ENCODE measurements at places on chromosomes 12 and 14. TPM values are rescaled to one million over a fixed set of nuclear protein-coding genes. Genes with fewer than 3 reads are reported as not detected.
A peak's percentile ranks its signal among the peaks of the same experiment; 100 is the strongest.

Gene LMO3
- total RNA-seq = not detected

Gene CPNE6
- total RNA-seq = not detected

Gene SLC38A4
- under 0.01 TPM for total RNA-seq

Gene RPGRIP1
- total RNA-seq = 0.07 TPM

Gene ASPG
- not detected for total RNA-seq

Gene TSHR
- total RNA-seq = not detected

Gene MYO1H
- total RNA-seq = not detected

Gene RDH16
- total RNA-seq = not detected

Gene NKX2-1
- total RNA-seq = not detected

Gene PLEKHG3
- total RNA-seq = 52.8 TPM

DNA sequence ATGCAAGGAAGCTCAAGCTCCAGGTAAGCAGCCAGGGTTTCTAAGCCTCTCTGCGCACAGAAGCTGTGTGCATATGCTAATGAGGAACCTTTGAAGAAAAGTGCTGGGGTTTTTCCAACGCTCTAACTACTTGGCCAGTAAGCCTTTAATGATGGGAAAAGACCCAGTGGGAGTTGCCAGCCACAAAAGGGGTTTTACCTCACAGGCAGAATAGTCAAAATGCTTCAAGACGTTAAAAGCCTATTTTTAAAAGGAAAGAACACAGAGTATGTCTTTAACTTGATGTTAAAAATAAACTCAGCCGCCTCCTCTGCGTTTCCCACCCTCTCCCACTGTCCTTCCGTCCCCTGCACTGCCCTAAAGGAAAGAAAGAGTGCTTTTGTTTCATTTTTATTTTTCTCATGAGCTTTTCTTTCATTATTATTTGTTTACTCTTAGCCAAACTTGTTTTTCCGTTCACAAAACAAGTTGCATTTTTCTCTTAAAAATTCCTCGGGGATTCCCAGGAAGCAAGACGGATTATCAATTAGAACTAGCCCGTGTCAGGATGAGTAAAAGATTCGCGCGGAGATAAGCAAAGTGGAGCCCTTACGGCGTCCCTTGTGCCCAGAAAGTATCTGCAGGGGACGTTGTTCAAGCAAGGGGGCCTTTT lies 209.8 kb upstream of the NUDT4 start:
- DNase-seq = peak; percentile 36

DNA sequence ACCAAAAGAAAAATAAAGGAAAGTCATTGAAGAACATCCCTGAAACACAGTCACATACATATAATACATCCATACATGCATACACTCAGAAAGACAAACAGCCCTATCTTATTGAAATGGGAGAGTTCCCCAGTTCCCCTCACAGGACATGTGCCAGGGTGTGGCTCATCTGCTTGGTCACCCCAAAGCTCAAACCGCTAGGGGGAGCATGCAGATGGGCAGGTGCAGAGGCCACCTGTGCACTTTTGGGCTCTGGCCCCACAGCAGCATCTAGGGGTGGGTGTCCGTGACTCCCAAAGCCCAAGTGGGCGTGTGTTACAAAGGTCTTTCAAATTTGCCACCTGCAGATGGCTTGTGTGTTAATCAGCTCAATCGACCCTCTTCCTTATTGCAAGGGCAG lies 75.2 kb downstream of the CMAS start:
- DNase-seq = no peak

DNA sequence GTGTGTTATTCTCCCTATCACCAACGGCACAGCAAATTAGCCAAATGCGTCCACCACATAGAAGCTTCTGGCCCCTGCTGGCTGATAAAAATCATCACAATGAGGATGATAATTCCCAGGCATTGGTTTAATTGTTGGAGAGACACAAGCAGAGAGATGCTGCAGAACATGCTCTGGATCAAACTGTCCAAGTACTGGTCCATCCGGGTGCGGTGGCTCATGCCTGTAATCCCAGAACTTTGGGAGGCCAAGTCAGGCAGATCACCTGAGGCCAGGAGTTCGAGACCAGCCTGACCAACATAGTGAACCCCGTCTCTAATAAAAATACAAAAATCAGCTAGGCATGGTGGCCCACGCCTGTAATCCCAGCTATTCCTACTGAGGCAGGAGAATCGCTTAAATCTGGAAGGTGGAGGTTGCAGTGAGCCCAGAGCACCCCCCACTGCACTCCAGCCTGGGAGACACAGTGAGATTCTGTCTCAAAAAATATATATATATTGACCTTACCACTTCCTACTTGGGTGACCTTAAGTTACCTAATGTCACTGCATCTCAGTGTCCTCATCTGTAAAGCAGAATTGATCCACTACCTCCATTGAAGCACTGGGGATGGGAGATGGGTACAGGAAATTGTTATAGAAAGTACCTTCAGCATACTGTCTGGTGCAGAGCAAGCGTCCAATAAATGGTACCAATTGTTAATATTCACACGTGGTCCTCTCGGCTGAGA lies 83.7 kb upstream of the EGLN3 start:
- DNase-seq = no peak

DNA sequence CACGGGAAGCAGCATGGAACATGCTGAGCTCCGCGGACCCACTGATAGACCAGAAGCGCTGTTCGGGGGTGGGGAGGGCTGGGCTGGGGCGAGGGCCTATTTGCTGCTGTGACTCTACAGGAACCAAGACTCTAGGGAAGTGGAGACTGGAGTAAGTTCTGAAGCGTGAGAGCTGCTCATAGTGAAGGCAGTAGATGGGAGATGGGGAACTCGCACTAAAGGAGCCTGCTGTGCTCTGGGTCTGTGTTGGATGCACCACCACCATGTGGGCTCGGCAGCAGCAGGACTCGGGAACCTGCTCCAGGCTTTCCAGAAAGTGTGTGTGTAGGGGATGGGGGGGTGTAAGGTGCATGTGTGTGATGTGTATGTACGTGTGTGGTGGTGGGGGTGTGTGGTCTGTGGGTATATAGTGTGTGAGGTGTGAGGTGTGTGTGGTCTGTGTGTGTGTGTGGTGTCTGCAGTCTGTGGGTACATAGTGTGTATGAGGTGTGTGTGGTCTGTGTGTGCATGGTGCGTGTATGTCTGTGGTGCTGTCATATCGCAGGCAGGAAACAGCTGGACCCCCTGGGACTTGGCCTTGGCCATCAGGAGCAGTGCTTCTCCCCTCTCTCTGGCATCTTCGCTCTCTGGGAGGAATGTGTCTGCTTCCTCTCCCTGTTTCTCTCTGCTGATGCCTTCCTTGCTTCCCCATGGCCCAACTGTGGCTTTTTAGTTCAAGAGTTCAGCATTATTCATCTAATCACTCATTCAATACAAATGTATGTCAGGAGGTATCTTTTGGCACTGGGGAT lies 378.9 kb downstream of the FUT8 start:
- peak; percentile 18 for DNase-seq

GRCh38 chr12:76685246-76685678 lies 78.7 kb upstream of the ZDHHC17 start:
- no peak for DNase-seq

GRCh38 chr14:79018836-79019235 lies 848.7 kb downstream of the NRXN3 start:
- no peak for DNase-seq

DNA sequence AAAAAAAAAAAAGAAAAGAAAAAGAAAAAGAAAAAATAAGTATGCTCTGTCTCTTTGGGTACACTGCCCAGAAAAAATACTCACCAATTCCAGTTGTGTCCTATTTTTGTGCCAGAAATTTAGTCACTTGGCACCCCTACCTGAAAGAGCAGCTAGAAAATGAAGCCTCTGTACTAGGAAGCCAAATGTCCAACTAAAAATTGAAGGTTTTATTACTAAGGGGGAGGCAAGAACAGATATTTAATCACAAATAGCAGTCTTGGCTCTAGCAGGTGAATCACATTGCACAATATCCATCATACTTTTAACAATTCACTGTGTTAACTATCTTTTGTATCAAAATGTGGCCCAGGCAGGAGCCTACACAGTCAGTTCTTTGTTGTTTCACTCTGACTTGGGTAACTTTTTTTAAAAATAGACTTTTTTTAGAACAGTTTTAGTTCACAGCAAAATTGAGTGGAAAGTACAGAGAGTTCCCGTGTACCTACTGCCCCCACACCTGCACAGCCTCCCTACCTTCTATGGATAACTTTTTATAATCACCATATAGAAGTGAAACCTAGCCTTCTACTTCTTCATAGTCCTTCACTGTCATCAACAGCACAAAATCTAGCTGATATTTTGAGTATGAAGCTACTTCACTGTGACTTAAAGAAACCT lies 87.1 kb upstream of the ATF7IP start:
- DNase-seq = no peak

- DNase-seq = no peak
Observed at GRCh38 chr12:1794440-1795090, 25.8 kb upstream of the LRTM2 start.

- no peak for DNase-seq
Observed at GRCh38 chr12:96880220-96880619, 26.8 kb upstream of the NEDD1 start.

Measured in epithelial cell of proximal tubule (primary cell).